ENCODE measurements at places on chromosomes 6 and 20.

DNA sequence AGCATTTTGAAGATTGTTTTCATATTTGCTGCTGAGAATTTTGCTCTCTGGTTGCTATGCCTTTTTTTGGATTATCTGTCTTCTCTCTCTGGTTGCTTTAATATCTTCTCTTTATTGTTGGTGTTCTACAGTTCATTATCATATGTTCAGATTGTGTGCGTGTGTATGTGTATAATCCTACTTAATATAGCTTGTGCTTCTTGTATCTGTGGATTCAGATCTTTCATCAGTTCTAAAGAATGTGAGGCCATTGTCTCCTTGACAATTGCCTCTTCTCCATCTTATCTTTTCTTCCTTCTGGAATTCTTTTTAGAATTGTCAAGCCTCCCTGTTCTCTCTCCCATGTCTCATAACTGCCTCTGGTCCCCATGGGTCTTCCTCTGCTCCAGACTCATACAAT is 195.4 kb downstream of the CDC5L start:
- DNase-seq: no peak

DNA sequence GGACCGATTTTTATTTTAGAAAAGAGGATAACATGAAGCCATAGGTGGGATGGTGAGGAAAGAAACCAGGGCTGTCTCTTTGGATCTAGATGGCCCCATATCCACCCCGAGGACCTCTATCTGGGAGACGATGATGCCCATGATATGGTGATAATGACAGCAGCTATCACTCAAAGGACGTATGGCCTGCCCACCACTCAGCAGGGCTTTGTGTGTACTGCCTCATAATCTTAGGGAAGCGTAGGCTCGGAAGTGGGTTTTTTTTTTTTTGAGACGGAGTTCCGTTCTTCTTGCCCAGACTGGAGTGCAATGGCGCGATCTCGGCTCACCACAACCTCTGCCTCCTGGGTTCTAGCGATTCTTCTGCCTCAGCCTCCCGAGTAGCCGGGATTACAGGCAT is 8.2 kb upstream of the TAF8 start:
- DNase-seq: no peak

DNA sequence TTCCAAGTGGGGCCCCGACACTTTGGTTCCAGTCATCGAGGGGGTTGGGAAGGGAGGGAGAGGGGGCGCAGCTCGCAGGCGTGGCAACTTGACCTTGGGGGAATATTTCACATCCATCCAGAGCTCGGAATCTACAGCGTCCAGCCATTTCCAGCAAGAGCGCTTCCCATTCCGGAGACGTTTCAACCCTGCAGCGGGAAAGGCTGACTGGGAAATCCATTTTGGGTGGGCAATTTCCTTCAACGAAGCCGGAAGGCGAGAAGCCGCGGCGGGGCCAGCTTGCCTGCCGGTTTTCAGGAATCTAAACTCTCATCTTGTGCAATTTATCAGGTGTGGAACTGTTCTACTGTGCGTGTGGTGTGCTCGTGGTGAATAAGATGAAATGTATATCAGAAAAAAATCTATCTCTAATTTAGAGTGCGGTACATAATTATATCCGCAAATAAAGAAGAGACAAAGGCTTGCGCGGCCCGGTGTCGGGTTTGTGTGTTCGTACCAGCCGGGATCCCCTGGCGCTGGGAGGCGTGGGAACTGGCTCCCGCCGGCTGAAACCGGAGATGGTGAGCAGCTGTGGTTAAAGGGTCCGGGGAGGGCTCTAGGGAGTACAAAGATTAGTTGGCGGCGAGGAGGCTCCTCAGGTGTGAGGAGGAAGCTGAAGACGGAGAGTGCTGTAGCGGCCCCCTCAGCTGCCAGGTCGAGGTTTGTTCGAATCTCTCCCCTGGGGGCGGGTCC is 4.8 kb downstream of the SLC32A1 start:
- no peak for DNase-seq

DNA sequence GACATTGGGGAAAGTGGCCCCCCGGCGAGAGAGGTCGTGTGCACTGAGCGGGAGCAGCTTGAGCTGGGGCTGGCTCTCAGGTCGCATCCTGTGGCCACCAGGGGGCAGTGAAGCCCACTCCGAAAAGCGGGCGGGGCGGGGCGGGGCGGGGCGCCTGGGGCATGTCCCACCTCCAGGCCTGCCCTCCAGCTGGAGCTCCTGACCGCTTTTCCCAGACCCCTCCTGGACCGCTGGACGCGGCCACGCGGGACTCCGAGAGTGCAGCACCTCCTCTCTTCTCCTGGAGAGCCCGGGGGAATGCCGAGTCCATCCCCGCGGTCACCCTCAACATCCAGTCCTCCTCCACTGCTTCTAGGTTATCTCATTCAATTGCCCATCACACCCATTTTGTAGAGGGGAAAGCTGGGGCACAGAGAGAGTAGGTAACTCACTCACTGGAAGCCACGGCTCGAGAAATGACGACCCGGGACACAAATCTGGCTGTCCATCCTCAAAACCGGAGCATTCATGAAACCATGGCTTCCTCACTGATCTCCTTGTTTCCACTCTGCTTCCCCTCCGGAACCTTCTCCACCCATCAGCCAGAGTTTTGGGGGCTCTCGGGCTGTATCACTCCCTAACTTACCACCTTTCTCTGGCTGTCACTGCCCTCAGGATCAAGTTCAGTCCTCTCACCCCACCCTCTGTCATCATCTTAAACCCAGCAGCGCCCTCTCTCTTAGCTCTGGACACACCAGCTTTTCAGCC is 24.1 kb downstream of the COX4I2 start:
- peak; percentile 57 for DNase-seq

DNA sequence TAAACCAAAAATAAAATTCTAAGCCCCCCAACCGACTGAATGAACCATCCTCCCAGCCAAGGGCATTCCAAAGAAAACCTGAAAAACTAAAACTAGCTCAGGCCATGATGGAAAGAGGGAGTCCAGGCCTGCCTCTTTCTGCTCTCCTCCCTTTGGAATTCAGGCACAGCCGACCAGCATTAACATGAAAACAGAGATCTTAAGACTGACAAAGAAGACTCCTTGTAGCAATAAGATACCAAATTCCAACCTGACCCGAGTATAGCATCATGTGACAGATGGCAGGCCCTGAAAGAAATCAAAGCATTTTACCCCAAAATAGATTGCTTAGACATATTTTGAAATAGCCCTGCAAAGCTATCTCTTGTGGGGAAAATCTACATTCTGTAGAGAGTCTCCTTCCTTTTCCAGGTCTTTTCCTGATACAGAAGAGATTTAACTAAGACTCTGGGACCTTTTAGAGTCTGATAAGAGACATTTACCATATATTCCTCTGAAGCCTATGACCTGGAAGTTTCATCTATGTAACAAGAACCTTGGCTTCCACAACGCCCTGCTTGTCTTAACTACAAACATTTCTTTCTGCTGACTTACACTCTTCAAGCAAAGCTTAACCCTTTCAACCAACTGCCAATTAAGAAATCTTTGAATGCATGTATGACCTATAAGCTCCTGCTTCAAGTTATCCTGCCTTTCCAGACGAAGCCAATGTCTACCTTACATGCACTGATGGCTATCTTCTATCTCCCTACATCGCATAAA is 22.2 kb upstream of the TXLNB start:
- no peak for DNase-seq

DNA sequence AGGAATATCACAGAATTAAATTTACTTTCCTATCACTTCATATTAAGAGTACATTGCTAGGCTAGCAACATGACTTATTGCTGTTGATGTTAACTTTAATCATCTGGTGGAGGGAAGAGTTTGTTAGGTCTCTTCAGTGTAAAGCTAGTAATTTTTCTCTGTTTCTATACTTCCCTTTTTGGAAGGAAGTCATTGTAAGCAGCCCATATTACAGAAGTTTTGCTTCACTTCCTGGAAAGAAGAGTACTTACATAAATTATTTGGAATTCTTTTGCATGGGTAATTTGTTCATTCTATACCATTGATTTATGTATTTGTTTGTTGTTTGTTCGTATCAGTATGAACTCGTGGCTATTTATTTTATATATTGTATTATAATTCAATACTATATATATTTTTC is 405.2 kb downstream of the RFPL4B start:
- no peak for DNase-seq

- no peak for DNase-seq
Observed at GRCh38 chr6:112007805-112008204, 46.1 kb upstream of the CCN6 start.

DNA sequence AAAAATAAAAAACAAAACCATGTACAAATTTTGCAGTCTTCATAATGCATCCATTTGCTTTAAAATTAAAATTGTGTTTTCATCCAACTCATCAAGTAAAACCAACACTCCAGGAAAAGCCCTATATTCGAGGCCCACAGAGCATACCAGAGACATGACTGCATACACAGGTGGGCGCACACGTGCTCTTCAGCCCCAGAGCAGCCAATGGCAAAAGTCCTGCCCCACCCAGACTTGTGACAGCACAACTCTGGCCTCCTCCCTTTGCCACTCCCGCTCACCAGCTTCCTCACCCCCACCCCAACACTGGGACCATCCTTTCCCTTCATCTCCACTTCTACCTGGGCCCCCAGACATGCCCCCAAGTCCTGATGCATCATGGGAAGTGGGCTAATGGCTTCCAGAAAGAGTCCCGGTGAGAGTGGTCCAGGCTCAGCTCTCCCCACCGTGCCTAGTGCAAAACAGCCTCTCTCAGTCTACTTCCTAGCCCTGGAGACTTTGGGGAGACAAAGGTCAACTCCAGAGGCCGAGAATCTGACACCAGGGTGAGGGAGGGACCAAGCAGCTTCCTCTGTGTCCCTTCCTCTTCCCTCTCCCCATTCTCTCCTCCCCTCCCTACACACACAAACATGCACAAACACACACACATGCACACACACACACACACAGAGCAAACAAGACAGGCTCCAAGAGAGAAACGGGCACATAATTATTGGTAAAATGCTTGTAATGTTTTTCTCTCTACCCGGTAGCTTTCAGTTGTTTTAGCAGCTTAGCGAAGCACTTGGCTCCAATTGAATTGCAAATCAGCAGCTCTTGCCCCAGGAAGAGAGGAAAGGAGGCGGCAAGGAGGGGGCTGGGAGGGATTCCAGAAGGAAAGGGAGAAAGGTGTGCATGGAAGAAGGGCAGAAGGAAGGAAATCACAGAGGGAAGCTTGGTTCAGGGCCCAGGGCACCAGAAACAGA is 14.3 kb downstream of the GRM4 start:
- DNase-seq: no peak

DNA sequence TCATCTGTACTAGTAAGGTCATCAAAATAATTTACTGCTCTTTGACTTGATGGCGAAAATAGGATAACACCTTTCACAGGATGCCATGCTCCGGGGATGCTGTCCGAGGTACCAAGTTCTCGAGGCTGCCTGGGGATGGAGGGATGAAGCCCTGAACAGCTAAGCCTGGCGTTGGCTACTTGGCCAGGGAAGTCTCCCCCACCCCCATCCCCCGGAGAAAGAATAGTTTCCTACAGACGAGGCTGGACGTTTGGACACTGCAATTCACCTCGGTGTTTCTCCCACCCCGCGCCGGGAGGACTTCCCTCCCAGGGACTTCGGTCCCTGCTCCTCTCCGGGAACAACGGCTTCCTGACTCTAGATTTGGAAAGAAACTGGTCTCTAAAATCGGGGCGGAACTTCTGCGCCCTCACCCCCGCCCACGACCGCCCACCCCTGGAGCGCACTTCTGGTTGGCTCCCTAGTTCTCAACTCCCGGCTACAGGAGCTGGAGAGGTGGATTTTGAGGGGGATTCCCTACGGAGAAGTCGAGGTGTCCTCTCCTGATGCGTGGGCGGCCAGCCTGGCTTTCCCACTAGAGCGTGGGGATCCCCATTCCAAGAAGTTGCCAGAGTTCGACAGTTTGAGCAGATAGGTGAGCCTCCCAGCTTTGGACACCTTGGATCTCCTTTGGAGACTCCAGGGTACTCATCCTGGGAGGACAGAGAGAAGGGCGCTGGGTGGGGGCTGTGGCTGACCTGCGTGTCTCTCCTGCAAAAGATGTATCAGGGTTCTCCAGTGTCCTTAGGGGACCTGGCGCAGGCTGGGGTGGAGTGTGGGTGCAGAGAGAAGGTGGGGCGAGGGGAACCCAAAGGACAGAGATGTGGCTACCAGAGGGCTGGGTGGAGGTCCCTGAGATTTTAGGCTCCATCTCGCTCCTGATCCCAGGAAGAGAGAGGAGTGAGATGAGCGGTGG is 1.1 kb downstream of the PCSK2 start:
- DNase-seq: no peak

GRCh38 chr6:44435500-44435899 is 48.0 kb downstream of the CDC5L start:
- DNase-seq: no peak

- no peak for DNase-seq
Observed at GRCh38 chr20:52160621-52161204, 30.9 kb downstream of the ZFP64 start.

DNA sequence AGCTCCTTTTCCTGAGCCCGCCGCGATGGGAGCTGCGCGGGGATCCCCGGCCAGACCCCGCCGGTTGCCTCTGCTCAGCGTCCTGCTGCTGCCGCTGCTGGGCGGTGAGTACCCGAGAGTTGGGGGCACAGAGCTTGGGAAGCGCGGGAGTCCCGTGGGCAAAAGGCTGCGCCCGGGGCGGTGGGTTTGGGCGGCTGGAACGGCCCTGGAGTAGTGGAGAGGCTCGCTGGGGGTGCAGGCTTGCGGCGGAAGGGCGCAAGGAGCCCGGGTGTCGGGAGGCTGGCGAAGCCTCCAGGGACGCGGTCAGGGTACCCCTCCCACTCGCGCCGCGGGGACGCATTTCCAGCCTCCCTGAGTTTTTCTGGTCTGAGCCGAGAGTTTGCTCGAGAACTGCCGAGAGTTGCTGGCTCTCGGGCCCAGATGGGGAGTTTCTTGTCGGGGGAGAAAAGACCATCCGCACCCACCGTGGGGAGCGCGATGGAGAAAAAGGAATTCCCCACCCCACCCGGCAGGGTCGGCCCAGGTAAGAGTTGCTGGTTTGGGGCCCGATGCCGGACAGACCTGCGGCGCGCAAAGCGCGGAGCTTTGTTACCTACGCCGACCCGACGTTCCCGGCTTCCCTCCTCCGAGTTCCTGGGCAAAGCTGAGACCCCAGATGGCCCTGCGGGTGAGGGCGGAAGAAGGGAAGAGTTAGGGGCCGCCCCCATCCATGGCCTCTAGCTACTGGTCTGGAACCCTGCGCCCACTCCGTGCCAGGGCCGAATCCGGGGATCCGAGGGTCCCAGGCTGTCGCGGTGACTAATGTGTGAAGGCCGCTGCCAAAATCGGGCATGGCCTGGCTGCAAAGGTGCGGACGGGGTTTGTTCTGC is 584 bp downstream of the PTK7 start:
- DNase-seq: no peak

DNA sequence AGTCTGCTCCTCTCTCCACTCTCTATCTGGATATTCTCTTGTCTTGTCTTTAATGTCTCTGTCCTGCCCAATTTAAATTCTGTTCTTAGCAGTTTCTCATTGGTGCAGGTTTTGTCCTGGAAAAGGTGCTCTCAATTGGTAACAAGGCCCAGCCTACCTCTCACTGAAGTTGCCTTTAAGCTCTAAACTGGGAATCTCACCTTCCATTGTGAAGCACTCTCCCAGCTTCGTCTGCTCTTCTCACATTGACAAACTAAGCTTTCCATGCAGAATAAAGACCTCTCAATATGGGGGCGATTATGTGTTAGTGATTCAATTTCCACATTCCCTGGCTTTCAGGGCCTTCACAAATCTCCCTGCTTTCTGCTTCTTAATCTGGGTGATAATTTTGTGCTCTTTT is 1712.2 kb downstream of the GRIK2 start:
- no peak for DNase-seq
